ENCODE measurements at places on chromosomes 12 and 14. TPM values are rescaled to one million over a fixed set of nuclear protein-coding genes. Genes with fewer than 3 reads are reported as not detected.

The ANGEL1 gene
- total RNA-seq, result 5.0 TPM

The HAL gene
- 0.19 TPM for total RNA-seq

The CLEC4A gene
- 0.31 TPM for total RNA-seq

The SLCO1C1 gene
- total RNA-seq, result 2.6 TPM

The EFS gene
- total RNA-seq, result 6.3 TPM

The KRT2 gene
- total RNA-seq, result not detected

The PRH2 gene
- total RNA-seq, result not detected

The RHOJ gene
- total RNA-seq, result 19.0 TPM

The GALNT9 gene
- 0.26 TPM for total RNA-seq

The CCDC198 gene
- total RNA-seq, result 0.53 TPM

The PA2G4 gene
- 129 TPM for total RNA-seq

The PZP gene
- total RNA-seq, result under 0.01 TPM

The GALNT6 gene
- 5.0 TPM for total RNA-seq

The GLS2 gene
- total RNA-seq, result 0.13 TPM

The SIX6 gene
- total RNA-seq, result not detected
